ENCODE measurements at places on chromosomes 7 and 10.

GRCh38 chr10:133159950-133160825 lies at the start of gene KNDC1:
TSS of gene KNDC1 (plus strand) at chr10:133160219. CDS start at chr10:133160468, 249 bp downstream.
- no peak for DNase-seq

GRCh38 chr7:44561962-44562621 lies 11.6 kb downstream of the DDX56 start:
- DNase-seq: no peak

DNA sequence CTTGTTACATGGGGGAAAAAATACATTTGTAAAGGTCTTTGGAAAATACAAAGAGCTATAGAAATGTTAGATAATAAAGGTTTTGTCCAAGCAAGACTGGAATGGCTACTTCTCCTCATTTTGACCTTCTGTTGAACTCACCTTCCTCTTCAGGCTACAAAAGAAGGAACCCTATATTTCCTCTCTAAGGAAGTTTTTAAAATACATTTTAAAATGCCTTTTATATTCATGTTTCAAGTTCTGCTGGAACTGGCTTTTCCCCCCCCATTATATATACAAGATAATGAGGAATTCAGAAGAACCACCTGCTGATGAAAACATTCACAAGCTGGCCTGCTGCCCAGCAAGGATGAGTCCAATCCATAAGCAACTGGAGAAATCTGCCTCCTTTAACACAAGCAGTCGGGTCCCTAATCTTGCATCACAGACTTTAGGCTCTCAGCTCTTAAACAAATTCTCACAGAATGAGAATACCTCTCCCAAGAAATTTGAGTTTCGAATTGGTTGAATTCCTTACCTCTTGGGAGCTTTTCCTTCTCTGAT lies 44.6 kb downstream of the MTERF1 start:
- no peak for DNase-seq

DNA sequence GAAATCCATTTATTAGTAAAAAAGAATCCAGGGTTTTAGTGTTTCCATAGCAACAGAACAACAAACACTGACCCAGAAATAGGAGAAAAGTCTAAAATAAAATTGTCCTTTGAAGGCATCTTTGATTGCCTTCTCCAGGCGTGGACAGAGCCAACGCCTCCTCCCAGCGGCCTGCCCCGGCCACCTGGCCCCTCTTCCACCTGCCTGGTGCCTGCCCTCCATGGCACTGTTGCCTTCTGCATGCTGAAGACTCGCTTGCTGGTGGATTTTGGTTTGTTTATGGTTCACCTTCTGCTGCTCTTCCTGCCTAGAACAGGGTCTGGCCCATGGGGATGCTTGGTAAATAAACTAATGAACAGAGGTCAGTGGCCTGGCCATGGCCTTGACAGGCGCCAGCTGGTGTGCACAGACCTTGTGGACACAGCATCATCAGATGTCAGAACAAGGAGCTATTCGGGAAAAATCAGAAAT lies 107.4 kb downstream of the DYNC2I1 start:
- DNase-seq: no peak

- DNase-seq: peak; percentile 24
Observed at GRCh38 chr7:29102558-29103151, 43.7 kb downstream of the CPVL start.

- no peak for DNase-seq
Observed at GRCh38 chr10:79353726-79354125, 6.5 kb downstream of the PPIF start.

GRCh38 chr7:101608772-101609713 lies 20.1 kb downstream of the MYL10 start:
- no peak for DNase-seq

GRCh38 chr7:32501522-32501921 lies 6.2 kb downstream of the AVL9 start:
- no peak for DNase-seq

- no peak for DNase-seq
Observed at GRCh38 chr10:3622427-3622826, 162.6 kb downstream of the KLF6 start.

- DNase-seq: no peak
Observed at GRCh38 chr10:20007426-20007825, 191.2 kb downstream of the PLXDC2 start.

DNA sequence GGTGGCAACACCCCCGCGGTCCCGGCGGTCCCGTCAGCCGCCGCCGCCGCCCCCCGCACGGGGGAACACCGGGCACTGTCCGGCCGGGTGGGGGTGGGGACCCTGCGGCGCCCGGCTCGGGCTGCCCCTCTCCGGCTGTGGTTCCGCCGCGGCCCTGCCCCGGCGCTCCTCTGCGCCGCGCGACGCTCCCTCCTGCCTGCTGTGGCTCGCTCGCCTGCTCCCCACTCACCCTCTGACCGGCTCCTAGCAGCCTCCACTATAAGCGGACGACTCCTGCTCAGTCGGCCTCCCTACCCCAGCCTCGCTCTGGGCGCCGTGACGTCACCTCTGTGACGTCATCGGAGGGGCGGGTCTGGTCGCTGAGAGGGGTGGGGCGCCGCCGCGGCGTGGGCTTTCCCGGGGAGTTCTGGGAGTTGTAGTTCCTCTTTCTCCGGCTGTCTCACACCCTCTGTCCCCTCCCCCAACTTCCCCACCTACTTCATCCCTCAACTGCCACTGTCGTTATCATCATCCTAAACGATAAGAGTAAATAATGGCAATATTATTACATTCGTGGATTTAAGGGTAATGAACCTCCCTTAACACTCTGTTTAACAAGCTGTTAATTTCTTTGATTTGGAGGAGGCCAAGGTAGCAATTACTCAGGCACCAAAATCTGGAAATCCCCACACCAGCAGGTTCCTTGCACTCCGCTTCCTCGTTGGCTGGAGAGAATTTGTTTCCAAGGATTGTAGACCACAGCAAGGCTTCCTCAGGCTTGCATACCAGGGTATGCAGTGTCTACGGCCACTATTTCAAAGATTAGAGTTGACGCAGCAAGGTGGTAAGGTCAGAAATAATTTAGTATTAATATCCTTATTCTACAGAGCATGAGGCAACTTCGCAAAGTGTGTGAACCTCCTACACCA lies at the start of gene UBE2H:
Gene UBE2H (minus strand): TSS at position 308 of the 908 bp plus-strand sequence. CDS start 405 bp downstream, outside the sequence.
- peak; percentile 87 for DNase-seq

DNA sequence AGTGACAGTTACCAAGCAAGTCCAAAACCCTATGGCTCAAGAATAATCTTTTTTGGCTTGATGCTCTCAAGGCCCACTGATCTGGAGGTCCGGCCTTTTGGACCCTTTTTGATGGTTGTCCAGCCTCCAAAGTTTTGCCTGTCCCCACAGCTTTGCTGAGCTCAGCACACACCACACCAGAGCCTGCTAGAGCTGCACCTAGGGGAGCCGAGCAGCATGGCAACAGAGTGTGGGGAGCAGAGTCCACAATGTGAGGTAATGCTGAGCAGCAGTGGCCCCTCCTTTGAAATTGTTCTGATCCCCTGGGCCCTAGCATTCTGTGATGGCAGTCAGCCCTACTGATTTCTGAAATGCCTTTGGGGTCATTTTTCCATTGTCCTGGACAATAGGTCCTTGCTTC lies 9.3 kb downstream of the GIMAP7 start:
- no peak for DNase-seq

GRCh38 chr10:98321186-98321780 lies 53.3 kb upstream of the LOXL4 start:
- no peak for DNase-seq

DNA sequence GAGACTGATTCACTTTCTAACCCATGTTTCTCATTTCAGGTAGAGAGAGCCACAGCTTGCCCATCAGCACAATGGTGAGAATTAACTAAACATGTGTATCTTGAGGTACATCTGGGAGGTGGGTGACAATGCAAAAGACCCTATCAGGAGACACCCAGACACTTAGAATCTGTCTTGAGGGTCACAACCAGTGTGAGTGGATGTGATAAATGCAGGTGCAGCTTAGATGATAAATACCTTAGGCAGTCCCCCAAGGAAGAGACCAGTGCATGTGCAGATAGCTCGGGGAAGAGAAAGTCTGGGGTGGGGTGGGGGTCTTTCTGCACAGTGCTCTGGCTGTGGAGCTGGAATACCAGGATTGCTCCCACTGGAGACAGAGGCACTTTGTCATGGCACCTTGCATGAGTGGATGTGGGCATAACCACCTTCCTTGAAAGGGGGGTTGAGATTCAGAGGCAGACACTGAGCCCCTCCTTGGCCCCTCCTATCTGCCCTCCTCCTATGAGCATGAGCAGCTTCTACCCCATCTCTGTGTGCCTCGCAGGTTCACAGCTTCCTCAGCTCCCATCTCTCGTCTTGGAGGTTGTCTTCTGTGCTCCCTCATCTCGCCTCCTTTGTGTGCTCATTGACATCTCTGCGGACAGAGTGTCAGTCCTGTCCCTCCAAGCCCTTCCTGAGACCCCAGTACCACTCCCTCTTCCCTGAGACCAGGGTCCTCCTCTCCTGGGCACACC lies 349.8 kb downstream of the TCERG1L start:
- DNase-seq: no peak

- DNase-seq: no peak
Observed at GRCh38 chr7:156781972-156782371, 111.0 kb downstream of the LMBR1 start.

GRCh38 chr7:142868188-142868985 lies 13.5 kb downstream of the EPHB6 start:
- DNase-seq: no peak

GRCh38 chr7:85730012-85730411 lies 543.2 kb upstream of the SEMA3D start:
- DNase-seq: no peak

- DNase-seq: no peak
Observed at GRCh38 chr10:30058570-30059132, 735 bp downstream of the JCAD start.

- no peak for DNase-seq
Observed at GRCh38 chr7:42106562-42106961, 130.4 kb downstream of the GLI3 start.

GRCh38 chr7:45985902-45986301 lies 64.8 kb upstream of the IGFBP3 start:
- DNase-seq: no peak

DNA sequence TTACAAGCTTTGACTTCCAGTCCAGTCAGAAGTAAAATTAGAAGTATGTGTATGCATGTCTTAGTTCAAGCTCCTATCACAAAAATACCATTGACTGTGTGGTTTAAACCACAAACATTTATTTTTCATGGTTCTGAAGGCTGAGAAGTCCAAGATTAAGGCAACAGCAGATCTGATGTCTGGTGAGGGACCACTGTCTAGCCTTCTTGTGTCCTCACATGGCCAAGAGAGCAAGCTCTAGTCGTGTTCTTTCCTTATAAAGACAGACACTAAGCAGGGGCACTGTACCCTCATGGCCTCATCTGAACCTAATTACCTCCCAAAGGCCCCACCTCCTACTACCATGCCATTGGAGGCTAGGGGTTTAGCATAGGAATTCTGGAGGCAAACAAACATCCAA lies 41.3 kb upstream of the ARL4A start:
- no peak for DNase-seq

- DNase-seq: no peak
Observed at GRCh38 chr10:98910546-98910945, 325.1 kb downstream of the HPSE2 start.

- no peak for DNase-seq
Observed at GRCh38 chr7:116328161-116328560, 117.8 kb downstream of the TES start.

- no peak for DNase-seq
Observed at GRCh38 chr7:155752756-155753445, 59.4 kb downstream of the SHH start.

GRCh38 chr7:11232462-11232861 lies 258.8 kb downstream of the PHF14 start:
- DNase-seq: no peak

DNA sequence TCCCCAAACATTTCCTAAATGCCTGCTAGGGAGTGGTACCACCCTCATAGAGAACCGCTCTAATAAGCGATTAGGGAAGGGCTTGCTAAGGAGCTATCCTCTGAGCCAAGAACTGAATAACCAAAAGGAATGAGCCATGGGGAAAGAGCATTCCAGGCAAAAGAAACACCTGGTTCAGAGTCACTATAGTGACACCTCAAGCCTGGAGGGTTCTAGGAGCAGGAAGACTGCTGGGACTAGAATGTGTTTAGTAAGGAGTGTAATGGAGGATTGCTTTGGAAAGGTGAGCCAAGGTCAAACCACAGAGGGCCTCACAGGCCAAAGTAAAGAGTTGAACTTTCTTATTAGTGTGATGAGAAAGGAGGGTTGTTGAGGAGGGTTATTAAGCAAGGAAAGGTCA lies 38.7 kb upstream of the NRBF2 start:
- DNase-seq: no peak

GRCh38 chr7:149493366-149493765 lies 4.2 kb downstream of the ZNF746 start:
- no peak for DNase-seq

DNA sequence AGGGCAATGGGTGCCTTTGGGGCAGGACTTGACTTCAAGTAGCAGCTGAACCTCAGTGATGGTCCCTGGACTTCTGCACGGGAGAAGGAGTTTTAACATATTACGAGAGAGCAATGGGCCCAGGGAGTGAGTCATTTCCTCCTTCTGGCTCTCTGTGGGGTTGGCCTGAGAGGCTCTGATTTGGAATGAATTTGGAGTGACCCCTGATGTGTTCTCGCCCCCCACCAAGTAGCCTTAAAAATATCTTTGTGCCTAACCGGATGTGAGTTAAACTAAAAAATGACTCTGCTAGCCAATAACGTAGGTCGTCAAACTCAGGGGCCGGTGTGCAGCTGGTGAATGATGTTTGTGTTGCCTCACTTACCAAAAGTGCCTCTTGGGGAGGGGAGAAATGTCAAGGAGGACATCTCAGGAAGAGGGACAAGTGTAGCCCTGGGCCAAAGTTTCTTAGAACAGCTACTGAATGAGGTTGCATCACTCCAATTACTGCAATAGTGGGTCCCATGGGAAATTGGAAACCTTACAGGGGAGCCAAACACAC lies 656.6 kb downstream of the INHBA start:
- no peak for DNase-seq

DNA sequence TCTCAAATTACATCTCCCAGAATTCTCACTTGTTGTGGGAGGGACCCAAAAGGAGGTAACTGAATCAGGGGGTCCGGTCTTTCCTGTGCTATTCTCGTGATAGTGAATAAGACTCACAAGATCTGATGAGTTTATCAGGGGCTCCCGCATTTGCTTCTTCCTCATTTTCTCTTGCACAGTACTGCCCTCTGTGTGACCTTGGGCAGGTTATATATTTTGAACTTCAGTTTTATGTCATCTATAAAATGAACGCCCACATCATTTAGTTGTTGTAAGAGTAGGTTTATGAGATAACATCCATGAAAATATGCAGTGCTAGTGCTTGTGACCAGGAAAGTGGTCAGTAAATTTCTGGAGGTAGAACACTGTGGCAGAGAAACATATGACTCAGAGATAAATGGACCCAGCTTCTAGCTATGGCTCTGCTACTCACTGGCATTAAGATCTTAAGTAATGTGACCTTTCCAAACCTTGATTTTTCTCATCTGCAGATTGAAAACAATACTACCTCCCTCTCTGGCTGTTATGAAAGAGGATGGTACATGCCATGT lies 44.3 kb downstream of the SCRN1 start:
- no peak for DNase-seq

Data from stimulated activated CD4-positive, alpha-beta T cell treated with anti-CD3 and anti-CD28 coated beads, Interleukin-12 subunit alpha, Interleukin-12 subunit beta, amount 100 ng/mL, for 24 hours (primary cell).